ENCODE measurements at places on chromosomes 5 and 9.
A peak's percentile ranks its signal among the peaks of the same experiment; 100 is the strongest.

DNA sequence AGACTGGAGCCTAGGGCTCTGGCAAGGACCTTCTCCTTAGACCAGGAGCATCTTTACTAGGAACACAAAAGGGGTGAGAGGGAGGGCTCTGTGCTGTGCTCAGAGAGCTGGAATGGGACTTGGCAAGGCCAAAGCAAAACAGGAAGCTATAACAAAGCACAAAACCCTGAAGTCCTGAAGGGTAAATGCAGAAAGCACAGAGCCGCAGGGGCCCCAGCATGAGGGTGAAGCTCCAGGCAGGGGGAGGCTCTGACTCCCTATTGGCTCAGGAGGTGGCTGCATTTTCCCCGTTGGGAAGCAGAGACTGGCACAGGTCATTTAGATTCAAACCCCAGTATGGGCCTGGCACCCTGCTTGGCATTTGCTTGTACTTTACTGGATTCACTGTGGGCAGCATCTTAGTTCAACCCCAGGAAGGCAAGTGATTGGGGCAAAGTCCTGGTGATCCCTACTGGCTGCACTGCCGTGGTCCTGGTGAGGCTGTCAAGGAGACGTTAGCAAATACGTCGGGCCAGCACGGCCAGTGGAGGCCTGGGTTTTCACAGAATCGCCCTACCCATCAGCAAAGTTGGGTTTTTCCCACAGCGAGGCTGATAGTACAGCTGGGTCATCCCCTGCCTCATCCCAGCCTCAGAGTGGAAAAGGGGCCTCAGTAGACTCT lies 46.3 kb downstream of the GGTA1 start:
- no peak for DNase-seq

GRCh38 chr5:107431536-107431935 lies 239.2 kb downstream of the EFNA5 start:
- no peak for DNase-seq

DNA sequence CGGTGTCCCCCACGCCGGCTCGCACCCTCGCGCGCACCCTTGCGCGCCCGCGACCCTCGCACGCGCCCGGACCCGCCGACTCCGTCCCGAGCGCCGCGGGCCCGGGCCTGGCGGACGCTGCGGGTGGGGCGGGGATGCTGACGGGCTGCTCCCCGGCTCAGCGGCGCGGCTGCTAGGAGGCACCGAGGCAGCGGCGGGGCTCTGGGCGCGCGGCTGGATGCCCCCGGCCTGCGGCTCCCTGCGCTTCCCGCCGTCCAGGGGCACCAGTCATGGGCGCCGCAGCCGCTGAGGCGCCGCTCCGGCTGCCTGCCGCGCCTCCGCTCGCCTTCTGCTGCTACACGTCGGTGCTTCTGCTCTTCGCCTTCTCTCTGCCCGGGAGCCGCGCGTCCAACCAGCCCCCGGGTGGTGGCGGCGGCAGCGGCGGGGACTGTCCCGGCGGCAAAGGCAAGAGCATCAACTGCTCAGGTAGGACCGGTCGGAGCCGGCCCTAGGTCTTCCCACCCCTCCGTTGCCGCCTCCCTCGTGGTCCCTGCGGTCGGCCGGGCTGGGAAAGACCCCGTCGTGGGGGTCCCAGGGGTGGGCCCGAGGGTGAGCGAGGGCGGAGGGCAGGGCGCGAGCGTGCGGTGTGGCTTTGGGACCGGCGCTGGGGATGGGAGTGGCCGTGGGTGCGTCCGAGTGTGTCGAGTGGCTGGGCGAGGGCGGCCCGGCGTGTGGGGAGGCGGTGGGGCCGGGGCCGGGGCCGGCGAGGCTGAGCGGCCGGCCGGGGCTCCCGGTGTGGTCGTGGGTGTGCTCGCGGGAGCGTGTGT lies 530 bp downstream of the TMEFF1 start:
- peak; percentile 20 for DNase-seq

GRCh38 chr9:136865041-136865767 lies 904 bp downstream of the EDF1 start:
- no peak for DNase-seq

- no peak for DNase-seq
These were observed 64.9 kb downstream of the IARS1 start for GRCh38 chr9:92228628-92229027.

DNA sequence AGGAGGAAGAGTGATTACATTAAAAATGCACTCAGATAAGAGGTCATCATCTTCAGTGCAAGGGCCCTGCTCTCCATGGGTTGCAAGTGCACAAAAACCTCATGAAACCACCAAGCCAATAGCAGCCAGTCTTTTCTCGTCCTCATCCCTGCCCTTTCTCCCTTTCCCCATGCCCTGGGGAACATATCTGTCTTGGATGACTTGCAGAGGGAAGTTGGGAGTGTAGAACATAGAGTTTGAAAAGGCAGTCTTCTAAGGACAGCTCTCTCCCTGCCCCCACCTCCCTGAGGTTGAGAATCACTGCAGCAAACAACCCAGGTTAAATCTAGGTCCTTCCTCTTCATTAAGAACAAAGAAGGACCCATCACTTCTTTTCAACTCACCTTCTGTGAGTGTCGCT lies 22.0 kb downstream of the DDX31 start:
- DNase-seq: no peak

GRCh38 chr9:21966140-21966851 lies 27.9 kb downstream of the CDKN2A start:
- DNase-seq: no peak

DNA sequence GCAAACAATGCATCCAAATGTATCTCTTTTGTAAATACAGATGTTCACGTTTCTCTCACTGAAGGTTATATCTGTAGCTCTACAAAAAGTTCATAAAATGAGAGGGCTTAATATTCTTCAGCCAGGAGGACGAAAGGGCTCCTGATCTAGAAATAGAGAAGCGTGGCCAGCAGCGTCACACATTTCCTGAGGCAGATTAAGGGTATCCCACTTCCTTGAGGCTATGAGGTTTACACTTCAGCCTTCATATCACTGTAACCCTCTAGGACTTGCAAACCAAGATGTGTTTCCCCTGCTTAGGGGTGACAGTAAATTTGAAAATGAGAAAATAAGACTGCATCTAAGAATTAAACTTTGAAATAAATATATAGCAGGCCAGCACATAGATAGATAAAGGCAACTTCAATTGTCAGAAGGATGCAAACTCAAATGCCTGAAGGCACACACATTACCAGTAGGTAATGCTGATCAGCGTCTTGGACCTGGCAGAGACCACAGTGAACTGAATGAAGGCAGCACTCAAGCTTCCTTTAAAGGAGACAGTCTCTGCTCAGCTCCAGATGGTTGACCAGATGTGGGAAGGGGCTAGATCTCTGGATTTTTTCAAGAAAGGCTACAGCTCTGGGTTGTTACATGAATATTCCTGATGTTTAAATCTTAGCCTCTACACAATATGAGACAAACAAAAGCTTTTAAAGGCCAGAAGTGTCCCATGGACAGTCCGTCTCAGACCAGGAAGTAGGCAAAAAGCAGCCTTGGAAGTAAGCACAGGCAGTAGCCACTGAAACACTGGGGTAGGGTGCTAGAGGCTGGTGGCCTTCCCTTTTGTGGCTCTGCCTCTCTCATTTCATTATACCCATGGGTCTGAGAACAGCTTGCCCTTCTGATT lies 197.7 kb downstream of the MCTP1 start:
- no peak for DNase-seq

GRCh38 chr5:82967072-82967471 lies 110.1 kb downstream of the TMEM167A start:
- no peak for DNase-seq

- DNase-seq: no peak
These were observed 215.7 kb upstream of the GLRA1 start for GRCh38 chr5:152140347-152140746.
